ENCODE measurements at places on chromosomes 3 and 15. TPM values are rescaled to one million over a fixed set of nuclear protein-coding genes. Genes with fewer than 3 reads are reported as not detected.

DNA sequence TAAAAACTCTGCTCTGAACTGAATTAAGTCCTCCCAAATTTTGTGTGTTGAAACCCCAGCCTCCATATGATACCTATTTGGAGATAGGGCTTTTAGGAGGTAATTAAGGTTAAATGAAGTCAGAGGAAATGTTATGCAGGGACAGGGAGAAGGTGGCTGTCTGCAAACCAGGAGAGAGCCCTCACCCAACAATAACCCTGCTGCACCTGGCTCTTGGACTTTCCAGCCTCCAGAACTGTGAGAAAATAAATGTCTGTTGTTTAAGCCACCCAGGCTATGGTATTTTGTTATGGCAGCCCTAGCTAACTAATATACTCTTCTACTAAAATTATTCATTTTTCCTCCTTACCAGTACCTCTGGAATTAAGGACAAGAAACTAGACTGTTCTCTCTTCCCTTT lies 79.5 kb downstream of the MEIS2 start:
- no peak for DNase-seq

Gene TMEM212
- total RNA-seq: not detected

Gene CMTM8
- 0.54 TPM for total RNA-seq

- no peak for DNase-seq
Observed at GRCh38 chr15:96334017-96334704, 3.7 kb downstream of the NR2F2 start.

GRCh38 chr15:50109076-50109987 lies 9.7 kb downstream of the ATP8B4 start:
- DNase-seq: no peak
